ENCODE measurements at places on chromosomes 7 and 10.

DNA sequence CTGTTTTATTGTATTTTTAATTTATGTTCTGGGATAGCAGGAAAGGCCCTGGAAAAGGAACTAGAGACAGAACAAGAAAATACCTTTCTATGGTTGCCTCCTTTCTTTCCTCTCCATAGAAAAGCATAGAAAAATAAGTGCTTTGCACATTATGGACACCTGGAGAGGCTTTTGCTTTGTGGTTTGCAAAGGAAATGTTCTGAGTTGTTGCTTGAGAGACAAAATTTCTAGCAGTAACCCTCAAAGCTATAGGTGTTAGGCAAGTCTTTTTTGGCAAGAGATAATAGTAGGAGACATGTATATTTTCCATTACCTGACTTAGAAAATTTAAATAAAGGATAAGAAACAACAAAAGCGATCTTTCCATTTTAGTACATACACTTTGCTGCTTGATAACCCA lies 378.6 kb upstream of the PRKCQ start:
- DNase-seq = no peak

DNA sequence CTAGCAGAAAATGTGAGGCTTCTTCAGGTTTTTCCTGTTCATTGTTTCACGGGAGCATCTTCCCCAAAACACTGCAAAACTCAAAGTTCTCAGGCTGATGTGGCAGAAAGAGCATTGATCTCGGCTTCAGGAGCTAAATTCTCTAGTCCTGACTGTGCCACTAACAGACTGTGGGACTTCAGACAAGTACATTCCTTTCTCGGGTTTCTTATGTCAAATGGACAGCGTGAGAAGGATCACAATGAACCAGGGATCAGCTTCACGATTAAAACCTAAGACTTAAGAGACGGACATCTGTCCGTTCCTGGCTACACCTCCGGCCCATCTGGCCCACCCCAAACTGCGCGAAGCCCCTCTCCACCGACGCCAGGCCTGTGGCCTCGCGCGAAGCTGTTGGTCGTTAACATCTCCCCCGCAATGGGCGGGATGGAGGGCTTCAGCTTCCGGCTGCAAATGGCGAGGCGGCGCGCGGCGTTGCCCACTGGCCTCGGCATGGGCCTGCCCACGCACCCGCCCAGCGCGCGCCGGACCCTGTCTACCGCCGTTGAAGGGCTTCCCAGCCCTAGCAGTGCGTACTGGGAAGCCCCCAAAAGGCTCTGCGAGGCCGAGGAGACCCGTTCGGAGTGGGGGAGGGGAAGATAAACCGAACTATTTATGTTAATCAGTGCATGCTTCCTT lies 549 bp upstream of the DDX50 start:
- no peak for DNase-seq

- no peak for DNase-seq
Observed at GRCh38 chr10:70084189-70084588, 31.5 kb downstream of the MACROH2A2 start.

DNA sequence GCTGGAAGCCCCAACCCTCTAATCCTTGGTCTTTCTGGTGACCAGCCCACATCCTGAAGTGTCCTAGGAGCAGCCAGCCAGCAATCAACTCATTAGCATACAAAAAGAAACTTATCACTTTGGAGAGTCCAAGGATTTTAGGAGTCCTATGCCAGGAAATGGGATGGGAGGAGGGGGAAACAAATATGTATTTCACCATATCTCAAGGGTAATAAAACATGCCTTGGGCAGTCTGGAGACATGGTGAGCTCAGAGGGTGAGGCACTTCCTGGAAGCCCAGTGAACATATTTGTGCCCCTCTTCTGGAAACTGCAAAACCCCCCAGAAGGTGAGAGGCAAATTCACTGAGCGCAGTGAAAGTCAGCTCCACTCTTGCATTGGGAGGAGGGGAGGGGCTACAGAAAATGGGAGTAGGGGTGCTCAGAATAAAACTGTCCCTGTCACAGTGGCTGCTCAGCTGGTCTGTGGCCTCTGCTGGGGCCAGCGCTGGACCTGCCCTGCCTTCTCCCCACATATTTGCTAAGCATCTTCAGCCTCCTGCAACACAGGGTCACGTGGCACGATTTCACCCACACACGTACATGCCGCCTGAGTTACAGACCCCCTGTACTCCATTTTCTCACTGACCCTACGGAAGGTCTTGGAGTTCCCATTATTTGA lies 17.7 kb upstream of the ZMIZ1 start:
- no peak for DNase-seq

DNA sequence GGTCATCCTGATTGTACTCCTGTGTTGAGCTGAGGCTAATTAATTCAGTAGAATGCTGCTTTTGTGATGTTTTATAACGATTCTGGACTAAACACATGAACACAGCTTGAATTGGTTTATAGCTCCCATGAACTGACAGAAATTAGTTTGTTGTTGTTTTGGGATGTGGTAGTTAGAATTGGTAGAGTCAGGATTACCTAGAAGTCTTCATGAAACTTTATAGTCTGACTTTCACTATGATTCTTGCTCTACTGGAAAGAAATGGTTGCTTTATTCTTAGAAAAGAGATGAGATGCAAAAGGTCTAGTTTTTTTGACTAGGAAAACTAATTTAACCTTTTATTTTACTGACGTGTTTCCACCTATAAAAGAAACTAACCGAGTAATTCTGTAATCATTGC lies 23.4 kb upstream of the TRUB1 start:
- DNase-seq = no peak

- DNase-seq = no peak
Observed at GRCh38 chr10:34464000-34464399, 351.1 kb downstream of the PARD3 start.

DNA sequence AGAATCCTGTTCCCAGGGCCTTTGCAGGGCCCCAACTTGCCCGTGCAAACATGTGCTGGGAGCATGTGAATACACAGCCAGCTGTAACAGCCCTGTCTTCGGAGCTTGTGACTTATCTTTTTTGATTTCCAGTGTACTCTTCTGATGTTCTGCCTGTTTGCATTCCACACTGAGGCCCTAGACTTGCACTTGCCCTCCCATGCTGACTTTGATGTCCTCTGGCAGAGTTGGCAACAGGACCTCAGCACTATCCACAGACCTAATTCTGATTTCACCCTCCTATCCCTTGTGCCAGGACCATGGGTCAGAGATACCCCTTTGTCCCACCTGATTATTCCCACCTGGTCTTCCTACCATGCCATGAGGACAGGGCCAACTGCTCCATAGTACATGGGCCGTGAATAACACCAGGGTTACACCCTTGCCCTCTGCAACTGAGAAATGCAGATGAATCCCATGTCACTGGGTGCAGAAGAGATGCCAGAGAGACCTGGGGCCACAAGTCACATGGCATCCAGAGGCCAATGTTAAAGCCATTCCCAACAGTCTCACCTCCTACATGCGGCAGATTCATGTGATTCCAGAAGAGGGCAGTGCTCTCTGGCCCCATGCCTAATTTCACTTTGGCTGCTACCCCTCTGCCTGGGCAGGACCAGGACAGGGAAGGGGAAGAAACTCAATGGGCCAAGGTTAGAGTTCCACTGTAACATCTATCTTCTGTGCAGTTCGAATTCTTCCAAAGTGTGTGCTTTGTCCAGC lies 43.0 kb downstream of the SCRN1 start:
- DNase-seq = no peak

DNA sequence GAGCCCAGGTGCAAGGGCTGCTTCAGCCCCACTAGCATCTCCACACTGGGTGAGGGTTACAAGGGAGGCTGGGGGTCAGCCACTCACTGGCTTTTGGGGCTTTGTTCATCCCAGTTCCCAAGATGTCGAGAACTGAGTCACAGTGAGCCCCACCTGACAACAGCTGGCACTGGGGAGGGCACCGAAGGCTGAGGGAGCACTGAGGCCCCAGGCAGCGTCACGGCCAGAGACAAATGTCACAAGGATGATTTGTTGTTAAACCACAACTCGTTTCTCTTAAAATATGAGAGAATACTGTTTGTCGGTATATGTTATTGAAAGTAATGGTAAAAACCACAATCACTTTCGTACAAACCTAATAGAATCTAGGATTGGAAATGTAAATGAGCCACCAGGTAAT lies 219.9 kb downstream of the CELF2 start:
- peak; percentile 27 for DNase-seq

DNA sequence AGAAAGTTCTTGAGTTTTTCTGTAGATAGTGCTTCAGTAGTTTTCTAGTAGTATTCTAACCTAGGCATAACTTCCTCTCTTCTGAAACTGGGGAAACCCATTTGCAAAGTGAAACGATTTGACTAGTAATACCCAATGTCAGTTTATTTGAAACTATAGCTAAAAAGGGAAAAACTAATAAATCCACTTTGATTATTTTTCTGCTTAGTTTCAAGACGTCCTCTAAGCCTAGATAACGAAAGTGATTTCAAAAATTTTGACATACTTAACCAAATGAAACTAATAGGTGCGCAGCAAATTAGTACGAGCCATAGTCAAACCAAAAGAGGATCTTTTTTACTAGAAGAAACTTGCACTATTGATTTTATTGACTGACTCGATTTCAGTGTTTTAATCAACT lies 9.8 kb upstream of the SP8 start:
- no peak for DNase-seq

GRCh38 chr7:113119429-113119828 lies 1.1 kb upstream of the SMIM30 start:
- no peak for DNase-seq

GRCh38 chr10:71382757-71383156 lies 14.0 kb upstream of the CDH23 start:
- no peak for DNase-seq

GRCh38 chr10:22823109-22823508 lies 104.7 kb upstream of the ARMC3 start:
- DNase-seq = no peak

DNA sequence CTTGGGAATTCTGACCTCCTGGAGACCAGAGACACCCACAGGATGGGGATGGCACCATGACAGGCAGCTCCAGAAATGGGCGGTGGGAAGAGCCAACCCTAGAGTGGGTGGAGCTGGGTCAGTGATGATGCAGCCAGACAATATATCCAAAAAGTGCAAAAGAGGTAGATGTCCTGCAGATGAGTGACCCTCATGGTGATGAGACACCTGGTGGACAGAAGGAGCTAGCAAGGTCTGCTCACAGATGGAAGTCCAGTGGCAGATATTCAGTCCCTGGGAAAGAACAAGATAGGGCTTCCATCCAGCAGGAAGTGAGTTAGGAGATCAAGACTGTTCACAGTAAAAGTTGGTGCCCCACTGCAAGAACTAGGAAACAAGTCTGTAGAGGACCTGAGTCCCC lies 19.2 kb upstream of the GRB10 start:
- DNase-seq = no peak

DNA sequence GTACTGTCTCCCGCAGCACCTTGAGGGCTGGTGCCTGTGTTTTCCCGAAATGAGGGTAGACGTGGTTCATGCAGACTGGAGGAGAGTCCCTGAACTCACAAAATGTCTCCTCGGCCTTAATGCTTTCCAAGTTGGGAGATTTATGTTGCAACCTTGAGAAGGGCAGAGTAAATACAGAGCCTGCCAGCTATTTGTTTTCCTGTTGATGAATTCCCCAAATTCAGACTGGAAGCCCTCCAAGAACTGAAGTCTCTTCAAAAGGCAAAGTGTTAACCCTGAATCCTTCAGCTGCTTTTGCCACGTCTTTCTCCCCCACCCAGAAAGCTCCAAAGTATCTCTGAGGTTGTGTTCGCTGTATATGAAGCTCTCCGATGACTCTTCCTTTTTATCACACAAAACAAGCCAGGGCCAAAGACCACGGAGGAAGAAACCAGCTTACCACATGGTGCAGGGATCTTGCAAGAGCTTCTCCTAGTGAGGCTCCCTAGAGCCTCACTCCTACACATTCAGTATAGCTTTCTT lies 254.7 kb upstream of the NFE2L3 start:
- DNase-seq = no peak

DNA sequence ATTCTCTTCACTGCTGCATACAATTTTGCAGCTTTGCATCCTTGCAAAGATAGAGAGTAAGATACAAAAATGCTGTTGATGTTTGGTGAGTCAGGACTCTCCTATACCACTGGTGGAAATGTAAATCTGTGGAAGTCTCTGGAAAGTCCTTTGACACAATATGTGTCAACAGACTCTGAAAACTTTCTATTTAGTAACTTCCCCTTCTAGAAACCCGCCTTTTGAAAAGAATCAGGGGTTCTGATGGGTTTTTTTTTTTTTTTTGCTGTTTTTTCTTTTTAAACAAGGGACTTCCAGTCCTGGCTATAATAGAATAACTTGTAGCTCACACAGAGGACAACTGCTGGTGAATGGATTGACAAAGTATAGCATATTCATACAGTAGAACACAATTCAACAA lies 16.4 kb downstream of the NOD1 start:
- DNase-seq = no peak

DNA sequence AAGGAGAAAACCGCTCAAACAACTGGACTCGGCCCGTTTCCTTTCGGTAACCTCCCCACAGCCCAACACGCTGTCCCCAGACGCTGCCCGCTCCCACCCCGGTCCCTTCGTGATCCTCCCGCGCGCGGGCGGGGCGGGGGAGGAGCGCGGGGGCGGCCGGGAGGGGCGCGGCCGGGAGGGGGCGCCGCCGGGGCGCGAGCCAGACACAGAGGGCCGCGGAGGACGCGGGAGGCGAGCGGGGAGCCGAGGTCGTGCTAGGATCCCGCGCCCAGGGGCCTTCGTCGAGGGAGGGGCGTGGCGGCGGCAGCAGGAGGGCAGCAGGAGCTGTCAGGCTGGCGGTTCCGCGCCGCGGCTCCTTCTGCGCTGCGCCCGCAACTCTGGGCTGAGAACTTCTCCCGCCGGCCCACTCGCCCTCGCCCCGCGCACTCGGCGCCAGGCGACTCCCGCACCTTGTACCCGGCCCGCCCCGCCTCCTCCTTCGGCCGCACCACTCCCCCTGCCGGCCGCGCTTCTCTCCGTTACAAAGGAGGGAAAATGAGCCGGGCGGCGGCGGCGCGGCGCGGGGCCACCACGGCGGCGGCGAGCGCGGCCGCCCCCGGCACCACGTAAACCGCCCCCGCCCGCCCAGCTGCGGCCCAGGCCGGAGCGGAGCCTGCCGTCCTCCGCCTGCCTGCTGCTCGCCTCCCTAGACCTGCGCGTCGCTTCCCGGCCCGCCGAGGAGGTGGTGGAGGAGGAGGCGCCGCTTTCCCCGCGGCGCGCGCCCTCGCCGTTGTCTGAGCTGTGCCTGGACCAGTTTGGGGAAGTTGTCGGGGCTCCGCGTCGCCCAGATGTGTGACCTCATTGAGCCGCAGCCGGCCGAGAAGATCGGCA lies at the start of gene CDK14:
Gene CDK14 (plus strand): TSS at position 521 of the 870 bp plus-strand sequence. CDS start 307 bp downstream, at position 828.
- peak; percentile 1 for DNase-seq

- DNase-seq = no peak
Observed at GRCh38 chr7:101838837-101839483, 21.5 kb downstream of the CUX1 start.

DNA sequence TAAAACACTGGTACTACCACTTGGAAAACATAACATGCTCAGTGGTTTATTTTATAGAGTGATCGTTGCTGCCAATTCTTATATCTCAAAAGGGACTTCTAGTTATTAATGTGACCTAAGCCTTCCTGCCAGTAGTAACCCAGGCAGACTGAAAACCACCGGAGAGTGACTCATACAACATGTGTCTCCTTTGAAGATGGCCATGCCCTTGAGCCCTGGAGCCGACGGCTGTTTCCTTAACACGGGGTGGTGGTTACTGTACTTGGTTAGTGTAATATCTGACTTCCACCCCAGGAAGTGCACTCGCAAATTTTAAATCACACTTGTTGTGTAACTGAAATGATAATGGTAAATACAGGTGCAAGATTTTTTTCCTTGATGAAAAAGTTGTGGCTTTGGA lies 30.5 kb downstream of the JAKMIP3 start:
- no peak for DNase-seq
